ENCODE measurements at places on chromosomes 1 and 21.

- DNase-seq, result no peak
Observed at GRCh38 chr1:30695439-30695841, 27.9 kb downstream of the MATN1 start.

DNA sequence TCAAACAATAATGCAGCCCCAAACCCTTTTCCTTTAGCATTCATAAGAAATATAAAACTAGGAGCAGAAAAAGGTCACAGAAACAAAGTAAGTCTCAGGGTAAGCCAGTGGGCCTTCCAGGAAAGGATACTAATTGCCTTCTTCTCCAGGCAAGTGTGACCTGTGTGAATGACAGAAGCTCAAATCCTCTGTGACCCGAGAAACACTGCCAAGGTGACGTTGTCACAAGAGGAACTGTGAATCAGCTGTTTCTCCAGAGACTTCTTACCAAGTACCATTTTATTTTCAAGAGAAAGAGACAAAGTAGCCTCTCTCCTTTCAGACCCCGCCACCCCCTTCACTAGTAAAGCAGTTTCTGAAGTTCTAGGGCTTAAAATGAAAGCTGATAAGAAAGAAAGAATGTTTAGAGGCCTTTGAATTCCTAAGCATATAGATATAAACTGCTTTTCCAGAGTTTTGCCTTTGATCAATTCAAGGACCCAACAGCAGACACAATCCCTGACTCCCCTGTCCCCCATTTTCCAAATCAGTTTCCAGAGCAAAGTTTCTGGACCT, 155.6 kb downstream of the NUF2 start:
- DNase-seq, result no peak

GRCh38 chr1:230599926-230600656, 42.2 kb upstream of the COG2 start:
- no peak for DNase-seq

GRCh38 chr1:204448344-204448964, 36.8 kb upstream of the PPP1R15B start:
- DNase-seq, result no peak

DNA sequence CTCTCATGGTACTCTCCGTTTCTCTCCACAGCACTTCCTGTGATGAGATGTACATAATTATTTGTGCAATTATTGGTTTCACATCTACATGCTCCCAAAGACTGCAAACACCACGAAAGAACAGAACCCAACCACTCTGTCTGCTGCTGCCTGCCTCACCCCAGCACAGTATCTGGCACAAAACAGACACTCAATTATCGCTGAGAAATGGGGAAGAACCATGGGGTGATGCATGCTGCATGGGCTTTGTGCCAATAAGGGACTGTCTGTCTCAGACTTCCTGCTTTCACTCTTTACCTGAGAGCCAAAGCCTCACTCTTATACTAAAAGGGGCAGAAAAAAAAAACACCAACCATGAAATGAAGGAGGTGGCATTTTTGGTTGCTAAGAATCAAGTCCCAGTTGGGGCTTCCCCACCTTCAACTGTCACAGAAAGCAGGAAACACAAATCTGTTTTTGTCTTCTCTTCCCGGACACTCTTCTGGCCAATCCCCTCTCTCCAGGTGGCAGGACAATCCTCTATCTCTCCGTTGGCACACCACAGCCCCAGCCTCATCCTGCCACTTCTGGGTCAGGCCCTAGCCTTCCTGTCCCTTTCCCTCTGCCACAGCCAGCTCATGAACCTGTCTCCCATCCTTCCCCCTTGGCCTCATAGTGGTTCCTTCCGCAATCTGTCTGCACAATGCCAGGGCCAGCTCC, 82.0 kb downstream of the TGFBR3 start:
- peak; percentile 77 for DNase-seq

GRCh38 chr21:34639882-34640788, 25.2 kb upstream of the RCAN1 start:
- peak; percentile 13 for DNase-seq

- DNase-seq, result no peak
Observed at GRCh38 chr1:51189421-51190073, 46.5 kb upstream of the RNF11 start.

GRCh38 chr1:208251911-208252835, 8.0 kb upstream of the PLXNA2 start:
- no peak for DNase-seq

GRCh38 chr1:15468145-15468544, 7.8 kb upstream of the CELA2B start:
- no peak for DNase-seq

GRCh38 chr1:2935751-2936390, 85.4 kb upstream of the ACTRT2 start:
- DNase-seq, result no peak

GRCh38 chr1:152983743-152984142, at the start of gene SPRR1A:
Gene SPRR1A, plus strand, starts transcription at chr1:152984081. Its CDS starts 1,150 bp downstream, at chr1:152985231.
- DNase-seq, result no peak

DNA sequence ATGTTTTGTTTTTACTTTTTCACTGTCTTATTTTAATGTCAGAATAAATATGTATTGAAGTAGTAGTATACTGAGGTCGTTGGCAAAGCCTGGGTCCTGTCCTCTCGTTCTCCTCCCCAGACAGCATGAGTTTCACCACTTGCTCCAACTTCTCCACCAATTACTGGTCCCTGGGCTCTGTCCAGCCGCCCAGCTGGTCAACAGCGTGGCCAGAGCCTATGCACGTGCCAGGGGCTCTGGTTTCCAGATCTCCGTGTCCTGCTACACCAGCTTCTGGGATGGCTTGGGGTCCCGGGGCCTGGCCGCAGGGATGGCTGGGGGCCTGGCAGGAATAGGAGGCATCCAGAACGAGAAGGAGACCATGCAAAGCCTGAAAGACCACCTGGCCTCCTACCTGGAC, 19.3 kb downstream of the PTPN14 start:
- no peak for DNase-seq

DNA sequence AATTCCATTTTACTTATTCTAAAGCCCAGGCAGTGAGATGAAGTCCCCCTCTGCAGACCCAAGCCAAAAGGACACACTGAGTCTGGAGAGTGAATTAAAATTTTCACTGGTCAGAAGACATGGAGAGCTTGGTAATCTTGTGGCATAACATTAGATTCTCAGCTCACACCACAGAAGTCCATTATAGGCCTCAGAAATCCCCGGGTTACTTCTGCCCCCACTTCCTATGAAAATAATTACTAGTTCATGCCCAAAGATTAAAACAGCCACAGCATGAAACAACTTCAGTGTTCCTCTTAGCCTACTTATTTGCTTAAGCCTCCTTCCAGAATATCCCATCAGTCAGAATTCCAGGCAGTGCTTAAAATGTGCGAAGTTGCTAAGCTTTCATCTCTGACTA, 123.3 kb downstream of the ZC3H11B start:
- no peak for DNase-seq

Measured in activated CD4-positive, alpha-beta T cell treated with anti-CD3 and anti-CD28 coated beads, Interleukin-2, amount 50 U/mL, for 24 hours (primary cell).